ENCODE measurements at places on chromosomes 2 and 18.

- DNase-seq = no peak
Measured at GRCh38 chr2:235141411-235142128, 189.8 kb downstream of the SH3BP4 start.

- no peak for DNase-seq
Measured at GRCh38 chr2:1925928-1926327, 181.6 kb upstream of the PXDN start.

DNA sequence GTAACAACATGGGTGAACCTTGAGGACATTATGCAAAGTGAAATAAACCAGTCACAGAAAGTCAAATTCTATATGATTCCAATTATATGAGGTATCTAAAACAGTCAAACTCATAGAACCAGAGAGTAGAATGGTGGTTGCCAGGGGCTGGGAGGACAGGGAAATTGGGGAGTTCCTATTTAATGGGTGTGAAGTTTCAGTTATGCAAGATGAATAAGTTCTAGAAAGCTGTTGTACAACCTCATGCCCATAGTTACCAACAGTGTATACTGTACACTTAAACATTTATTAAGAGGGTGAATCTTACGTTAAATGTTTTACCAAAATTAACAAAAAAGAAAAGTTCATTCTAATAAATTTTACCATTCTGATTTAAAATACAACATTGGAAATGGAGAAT, 92.7 kb upstream of the WDSUB1 start:
- no peak for DNase-seq

DNA sequence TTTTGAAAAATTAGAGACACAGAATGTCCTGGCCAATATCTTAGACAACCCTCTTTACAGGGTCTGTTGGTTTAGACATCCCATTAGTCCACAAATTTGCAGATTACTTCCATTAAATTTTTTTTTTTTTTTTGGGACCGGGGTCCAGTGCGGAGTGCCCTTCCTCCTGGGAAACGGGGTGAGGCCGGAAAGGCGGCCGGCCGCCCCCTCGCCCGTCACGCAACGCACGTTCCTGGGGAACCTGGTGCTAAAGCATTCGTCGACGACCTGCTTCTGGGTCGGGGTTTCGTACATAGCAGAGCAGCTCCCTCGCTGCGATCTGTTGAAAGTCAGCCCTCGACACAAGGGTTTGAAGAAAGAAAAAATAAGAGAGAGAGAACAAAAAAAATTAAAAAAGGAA, 21.5 kb upstream of the RBFA start:
- DNase-seq = no peak

DNA sequence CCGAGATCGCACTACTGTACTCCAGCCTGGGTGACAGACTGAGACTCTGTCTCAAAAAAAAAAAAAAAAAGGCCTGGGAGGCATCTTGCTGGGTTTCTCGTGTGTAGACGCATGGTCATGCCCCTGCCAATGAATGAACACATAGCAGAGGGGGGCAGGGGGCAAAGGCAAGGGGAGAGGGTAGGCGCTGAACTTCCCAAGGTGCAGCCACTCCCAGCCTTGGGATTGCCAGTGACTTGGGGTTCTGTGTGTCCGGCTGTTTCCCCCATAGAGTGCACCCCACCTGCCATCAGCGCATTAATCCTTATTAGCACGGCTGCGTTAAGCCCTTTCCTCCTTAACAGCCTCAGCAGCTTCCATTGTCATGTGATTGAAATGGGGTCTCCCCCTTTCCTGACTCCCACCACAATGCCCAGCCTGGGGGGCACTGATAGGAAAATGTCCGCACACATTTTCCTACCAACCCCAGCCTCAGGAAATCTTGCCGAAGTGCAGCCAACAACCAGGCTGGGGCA, 225.8 kb downstream of the CELF4 start:
- DNase-seq = no peak

Measured in activated naive CD4-positive, alpha-beta T cell (primary cell).